B cell (primary cell): ENCODE measurements at places on chromosomes 13 and 19. TPM values are rescaled to one million over a fixed set of nuclear protein-coding genes. Genes with fewer than 3 reads are reported as not detected.

KIR2DL1 gene
- not detected in 2 replicates for total RNA-seq

CAMSAP3 gene
- total RNA-seq: 1.3 and 1.9 TPM in 2 replicates

SIGLEC11 gene
- not detected in 2 replicates for total RNA-seq

INAFM1 gene
- total RNA-seq: 13.6 and 15.8 TPM in 2 replicates

KHSRP gene
- total RNA-seq: 195 and 205 TPM in 2 replicates

CYSLTR2 gene
- total RNA-seq: not detected in 2 replicates

GRCh38 chr19:15758379-15758778 is 20.6 kb downstream of the OR10H3 start:
- no peak for DNase-seq

GRCh38 chr19:46859637-46860124 is 1.1 kb upstream of the ARHGAP35 start:
- DNase-seq: no peak

GRCh38 chr19:11067356-11068113 is 21.7 kb upstream of the LDLR start:
- no peak for DNase-seq

GRCh38 chr19:35908010-35908441 is at the start of gene TYROBP:
Gene TYROBP, minus strand, starts transcription at chr19:35908295. Its CDS starts 67 bp downstream, at chr19:35908228.
- peak; percentile 32 for DNase-seq

DNA sequence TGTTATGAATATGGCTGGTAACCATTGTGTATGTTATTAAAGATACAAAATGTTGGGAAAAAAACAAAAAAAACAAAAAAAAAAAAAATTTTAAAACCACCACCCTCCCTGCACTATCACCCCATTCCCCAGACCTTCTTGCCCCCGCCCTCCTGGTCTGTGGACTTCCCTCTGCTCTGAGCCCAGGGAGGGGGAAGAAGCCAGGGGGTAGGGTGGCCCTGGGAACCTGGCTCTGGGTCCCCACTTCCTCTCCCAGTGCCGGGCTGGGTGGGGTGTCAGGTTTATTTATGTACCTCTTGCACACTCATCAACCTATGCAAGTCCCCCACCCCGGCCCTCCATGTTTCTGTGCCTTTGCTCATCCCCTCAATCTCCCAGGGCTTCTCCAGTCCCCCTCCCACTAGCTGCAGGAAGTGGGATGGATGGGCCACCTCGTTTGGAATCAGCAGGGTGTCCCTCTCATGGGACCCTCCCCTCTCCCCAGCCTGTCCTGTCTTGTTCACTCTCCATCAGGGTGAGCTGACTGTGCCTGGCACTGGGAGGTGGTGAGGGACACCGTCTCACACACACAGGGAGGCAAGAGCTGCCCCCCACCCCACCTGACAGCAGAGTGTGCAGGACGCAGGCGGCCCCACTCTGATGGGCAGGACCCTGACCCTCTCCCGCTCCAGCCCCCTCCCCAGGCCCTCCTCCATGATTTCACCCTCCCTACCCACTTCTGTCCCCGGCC is 5.9 kb downstream of the PAF1 start:
- no peak for DNase-seq

DNA sequence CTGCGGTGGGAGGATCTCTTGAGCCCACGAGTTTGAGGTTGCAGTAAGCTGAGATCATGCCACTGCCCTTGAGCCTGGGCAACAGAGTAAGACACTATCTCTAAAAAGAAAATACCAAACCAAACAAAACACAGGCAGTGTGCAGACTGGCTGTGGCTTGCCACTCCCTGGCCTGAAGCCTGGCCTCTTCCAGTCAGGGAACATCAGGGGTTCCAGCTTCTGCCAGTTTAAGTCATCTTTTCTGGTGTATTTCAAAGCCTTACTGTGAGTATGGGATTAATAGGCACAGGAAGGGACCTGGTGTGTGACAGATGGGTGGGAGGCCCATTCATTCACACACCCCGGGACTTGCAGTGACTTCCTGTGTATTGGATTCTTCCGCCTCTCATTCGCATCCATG is 27.0 kb upstream of the F2RL3 start:
- no peak for DNase-seq

DNA sequence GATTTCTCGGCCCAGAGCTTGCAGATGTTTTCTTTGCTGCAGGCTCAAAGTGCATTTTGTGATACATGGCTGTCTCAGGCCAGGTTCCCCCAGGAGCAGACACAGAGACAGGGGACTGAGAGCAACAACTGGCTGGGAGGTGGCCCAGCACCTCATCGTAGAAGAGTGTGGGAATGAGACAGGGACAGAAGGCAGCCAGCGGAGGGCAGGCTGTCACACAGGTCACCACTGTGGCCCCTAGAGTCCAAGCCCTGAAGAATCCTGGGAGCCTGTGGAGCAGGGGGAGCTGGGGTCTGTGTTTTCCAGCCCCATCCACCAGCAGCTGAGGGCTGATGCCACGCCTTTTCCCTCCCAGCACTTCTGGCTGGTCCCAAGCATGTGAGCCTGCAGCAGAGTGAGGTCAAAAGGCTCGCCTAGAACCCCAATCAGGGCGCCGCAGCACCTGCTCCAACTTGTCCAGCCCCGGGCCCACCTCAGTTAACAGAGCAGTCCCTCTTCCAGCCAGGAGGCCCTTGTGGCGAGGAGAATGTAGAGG is 723.8 kb downstream of the UQCRFS1 start:
- DNase-seq: no peak

GRCh38 chr13:46817095-46817494 is 20.1 kb upstream of the ESD start:
- DNase-seq: no peak

DNA sequence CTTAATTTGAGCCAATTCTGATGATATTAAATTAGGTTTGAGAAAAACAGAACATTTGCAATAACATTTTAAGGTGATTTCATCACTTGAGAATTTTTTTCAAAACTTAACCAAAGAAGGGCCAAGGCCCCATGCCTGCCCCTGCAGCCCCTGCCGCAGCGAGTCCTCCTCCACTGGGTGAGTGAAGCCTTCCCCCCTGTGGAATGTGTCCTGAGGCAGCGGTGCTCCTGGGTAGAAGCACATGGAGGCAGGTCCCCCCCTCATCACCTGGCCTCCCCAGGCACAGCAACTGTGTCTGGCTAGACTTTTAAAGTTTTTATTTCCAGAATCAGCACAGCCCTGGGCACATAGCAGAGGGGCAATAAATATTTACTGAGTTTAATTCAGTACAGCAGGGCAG is 10.8 kb downstream of the SOX1 start:
- DNase-seq: no peak

DNA sequence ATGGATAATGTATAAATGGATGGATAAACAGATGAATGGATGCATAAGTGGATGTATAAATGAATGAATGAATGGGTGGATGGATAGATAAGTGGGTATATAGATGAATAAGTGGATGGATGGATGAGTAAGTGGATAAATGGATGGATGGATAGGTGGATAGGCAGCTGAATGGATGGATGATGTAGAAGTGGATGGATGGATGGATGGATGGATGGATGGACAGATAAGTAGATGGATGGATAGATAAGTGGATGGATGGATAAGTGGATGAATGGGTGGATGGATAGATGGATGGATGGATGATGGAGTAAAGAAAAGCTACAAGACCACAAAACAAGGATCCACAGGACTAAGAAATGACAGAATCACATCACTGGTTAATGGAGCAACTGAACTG is 9.0 kb upstream of the COMP start:
- DNase-seq: no peak

DNA sequence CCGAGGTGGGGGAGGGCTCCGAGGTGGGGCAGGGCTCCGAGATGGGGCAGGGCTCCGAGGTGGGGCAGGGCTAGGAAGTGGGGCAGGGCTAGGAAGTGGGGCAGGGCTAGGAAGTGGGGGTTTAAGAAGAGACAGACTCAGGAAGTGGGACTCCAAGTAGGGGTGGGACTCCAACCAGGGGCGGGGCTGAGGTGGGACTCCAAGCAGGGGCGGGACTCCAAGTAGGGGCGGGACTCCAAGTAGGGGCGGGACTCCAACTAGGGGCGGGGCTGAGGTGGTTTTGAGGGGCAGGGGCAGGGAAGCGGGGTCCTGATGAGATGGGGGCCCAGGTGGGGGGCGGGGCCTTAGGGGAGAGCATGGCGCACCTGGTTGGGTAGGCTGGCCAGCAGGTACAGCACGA is 13.6 kb downstream of the CFD start:
- DNase-seq: peak; percentile 83

GRCh38 chr19:11261971-11262839 is at the start of gene DOCK6:
Gene DOCK6, minus strand, starts transcription at chr19:11262524. Its CDS starts 84 bp downstream, at chr19:11262440.
- peak; percentile 35 for DNase-seq

- DNase-seq: peak; percentile 61
These were observed at the start of gene TMEM145 for GRCh38 chr19:42313096-42313839. Gene TMEM145, plus strand, starts transcription at chr19:42313309. Its CDS starts 68 bp downstream, at chr19:42313377.

GRCh38 chr13:71864986-71865873 is 1.8 kb downstream of the DACH1 start:
- peak; percentile 8 for DNase-seq

GRCh38 chr13:46126552-46127357 is 21.9 kb upstream of the CPB2 start:
- peak; percentile 74 for DNase-seq

DNA sequence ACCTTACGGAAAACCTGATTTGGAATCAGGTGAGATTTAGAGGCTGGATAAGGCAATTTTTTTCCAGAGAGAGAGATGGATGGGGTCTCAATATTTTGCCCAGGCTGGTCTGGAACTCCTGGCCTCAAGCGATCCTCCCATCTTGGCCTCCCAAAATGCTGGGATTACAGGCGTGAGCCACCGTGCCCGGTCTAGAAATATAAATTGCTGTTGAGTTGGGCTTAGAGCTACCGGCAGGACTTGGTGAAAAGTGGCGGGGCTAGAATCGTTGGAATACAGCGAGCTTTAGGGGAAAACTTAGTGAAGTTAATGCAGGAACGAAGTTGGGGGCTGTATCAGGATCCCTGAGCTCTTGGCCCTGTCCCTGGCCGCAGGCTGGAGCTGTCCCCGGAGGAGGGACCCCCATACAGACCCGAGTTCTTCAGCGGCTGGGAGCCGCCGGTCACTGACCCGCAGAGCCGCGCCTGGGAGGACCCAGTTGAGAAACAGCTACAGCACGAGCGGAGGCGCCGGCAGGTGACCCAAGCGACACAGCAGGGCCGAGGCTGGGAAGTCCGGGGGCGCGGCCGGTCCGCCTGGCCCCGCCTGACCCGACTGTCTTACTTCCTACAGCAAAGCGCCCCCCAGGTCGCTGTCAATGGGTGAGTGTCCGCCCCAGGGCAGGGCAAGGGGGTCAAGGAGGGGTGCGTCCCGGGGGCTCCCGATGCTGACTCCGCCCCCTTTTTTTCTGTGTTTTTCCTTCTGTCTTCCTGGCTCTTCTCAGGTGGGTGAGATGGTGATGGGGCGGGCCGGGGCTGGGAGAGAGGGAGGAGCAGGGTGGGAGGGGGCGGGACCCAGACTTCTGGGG is 7.6 kb downstream of the EPS8L1 start:
- DNase-seq: no peak

GRCh38 chr13:50509771-50510441 is 333.6 kb downstream of the DLEU7 start:
- no peak for DNase-seq

GRCh38 chr19:14979476-14980255 is at the start of gene SLC1A6:
Gene SLC1A6, minus strand, starts transcription at chr19:14979864. Its CDS starts 6,954 bp downstream, at chr19:14972910.
- peak; percentile 14 for DNase-seq

GRCh38 chr13:30687601-30688000 is 47.7 kb upstream of the ALOX5AP start:
- no peak for DNase-seq

- no peak for DNase-seq
These were observed 258.9 kb downstream of the PCDH20 start for GRCh38 chr13:61156753-61157152.

- DNase-seq: no peak
These were observed 48.4 kb downstream of the SMIM24 start for GRCh38 chr19:3431760-3432397.

GRCh38 chr13:101712026-101712348 is 259.5 kb downstream of the ITGBL1 start:
- DNase-seq: no peak

DNA sequence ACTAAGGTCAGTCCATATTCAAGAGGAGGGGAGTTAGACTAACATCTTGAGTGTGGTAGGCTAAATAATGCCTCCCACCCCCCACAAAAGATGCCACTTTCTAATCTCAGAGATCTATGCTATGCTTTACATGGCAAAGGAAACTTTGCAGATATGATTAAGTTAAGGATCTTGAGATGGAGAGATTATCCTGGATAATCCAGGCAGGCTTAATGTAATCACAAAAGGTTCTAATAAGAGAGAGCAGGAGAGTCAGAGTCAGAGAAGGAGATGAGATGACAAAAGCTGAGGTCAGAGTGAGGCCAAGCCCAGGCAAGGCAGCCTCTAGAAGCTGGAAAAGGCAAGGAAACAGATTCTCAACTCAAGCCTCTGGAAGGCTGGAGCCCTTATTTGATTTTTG is 1011.6 kb downstream of the PCDH9 start:
- no peak for DNase-seq

DNA sequence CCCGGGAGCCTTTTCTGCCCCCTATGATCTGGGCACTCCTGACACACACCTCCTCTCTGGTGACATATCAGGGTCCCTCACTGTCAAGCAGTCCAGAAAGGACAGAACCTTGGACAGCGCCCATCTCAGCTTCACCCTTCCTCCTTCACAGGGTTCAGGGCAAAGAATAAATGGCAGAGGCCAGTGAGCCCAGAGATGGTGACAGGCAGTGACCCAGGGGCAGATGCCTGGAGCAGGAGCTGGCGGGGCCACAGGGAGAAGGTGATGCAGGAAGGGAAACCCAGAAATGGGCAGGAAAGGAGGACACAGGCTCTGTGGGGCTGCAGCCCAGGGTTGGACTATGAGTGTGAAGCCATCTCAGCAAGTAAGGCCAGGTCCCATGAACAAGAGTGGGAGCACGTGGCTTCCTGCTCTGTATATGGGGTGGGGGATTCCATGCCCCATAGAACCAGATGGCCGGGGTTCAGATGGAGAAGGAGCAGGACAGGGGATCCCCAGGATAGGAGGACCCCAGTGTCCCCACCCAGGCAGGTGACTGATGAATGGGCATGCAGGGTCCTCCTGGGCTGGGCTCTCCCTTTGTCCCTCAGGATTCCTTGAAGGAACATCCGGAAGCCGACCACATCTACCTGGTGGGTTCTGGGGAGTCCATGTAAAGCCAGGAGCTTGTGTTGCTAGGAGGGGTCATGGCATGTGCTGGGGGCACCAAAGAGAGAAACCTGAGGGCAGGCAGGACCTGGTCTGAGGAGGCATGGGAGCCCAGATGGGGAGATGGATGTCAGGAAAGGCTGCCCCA is 8.5 kb upstream of the CEACAM7 start:
- no peak for DNase-seq

GRCh38 chr19:40252395-40252794 is 25.9 kb upstream of the CCNP start:
- no peak for DNase-seq

GRCh38 chr13:90171649-90172048 is 1175.8 kb upstream of the MIR17HG start:
- no peak for DNase-seq

GRCh38 chr13:113819341-113819730 is 44.5 kb downstream of the GAS6 start:
- no peak for DNase-seq
